Muscle of arm (tissue), 14 donors: ENCODE measurements at places on chromosomes 3 and 15. TPM values are rescaled to one million over a fixed set of nuclear protein-coding genes. Genes with fewer than 3 reads are reported as not detected.

GRCh38 chr15:35725353-35725752 lies 179.4 kb upstream of the DPH6 start:
- no peak for DNase-seq

DNA sequence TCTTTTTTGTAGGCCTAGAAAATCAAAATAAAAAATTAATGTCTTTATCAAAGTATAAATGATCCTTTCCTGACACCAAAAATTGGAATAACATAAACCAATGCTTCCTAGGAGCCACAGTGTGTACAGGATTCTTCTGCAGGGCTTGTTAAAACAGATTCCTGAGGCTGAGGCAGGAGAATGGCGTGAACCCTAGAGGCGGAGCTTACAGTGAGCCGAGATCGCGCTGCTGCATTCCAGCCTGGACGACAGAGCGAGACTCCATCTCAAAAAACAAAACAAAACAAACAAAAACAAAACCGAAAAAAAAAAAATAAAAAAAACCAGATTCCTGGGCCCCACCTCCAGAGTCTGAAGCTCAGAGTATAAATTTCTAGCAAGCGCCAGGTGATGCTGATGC lies 78.0 kb downstream of the PEX5L start:
- no peak for DNase-seq

- DNase-seq, result peak; percentile 50
These were observed 25.6 kb downstream of the HACD2 start for GRCh38 chr3:123559040-123559861.

Gene FGF12
- 4.5 TPM for polyA plus RNA-seq

- DNase-seq, result peak; percentile 86
These were observed 38.7 kb downstream of the FAM174B start for GRCh38 chr15:92616621-92617548.

DNA sequence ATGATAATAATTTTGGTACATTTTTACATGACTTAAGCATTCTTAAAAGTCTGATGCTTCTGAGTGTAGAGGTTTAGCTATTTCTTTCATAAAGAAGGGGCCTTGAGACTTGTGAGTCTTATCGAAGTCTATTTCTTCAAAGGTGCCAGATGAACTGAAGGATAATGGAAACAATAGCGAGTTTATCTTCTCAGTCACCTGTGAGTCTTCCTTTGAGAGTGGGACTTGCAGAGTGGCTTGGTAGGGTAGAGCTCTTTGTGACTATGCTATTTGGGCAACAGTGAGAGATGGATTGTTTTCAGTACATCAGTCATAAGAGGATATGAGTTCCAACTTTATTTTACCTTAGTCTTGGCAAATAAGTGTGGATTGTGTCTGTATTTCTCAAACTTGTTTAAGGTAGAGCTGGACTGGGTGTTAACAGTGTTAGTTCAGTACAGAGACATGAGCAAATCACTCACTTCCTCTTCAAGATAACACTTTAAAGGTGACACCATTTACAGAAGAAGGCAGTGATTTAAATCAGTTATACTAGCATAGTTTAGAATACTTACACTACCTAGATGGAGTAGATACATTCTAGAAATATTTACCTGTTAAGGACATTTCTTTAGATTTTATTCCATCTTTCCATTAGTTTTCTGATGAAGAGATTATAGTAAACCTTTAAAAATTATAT lies 3.2 kb downstream of the AKAP13 start:
- DNase-seq, result no peak
